Muscle of leg (tissue), 16 donors: ENCODE measurements at places on chromosomes 16 and 17. TPM values are rescaled to one million over a fixed set of nuclear protein-coding genes. Genes with fewer than 3 reads are reported as not detected.

ARHGDIG gene
- total RNA-seq: 1.0 TPM

OR3A3 gene
- not detected for total RNA-seq

DNAI2 gene
- 0.09 TPM for total RNA-seq

DNAAF8 gene
- 0.66 TPM for total RNA-seq

DEXI gene
- total RNA-seq: 50.4 TPM

ZNF423 gene
- total RNA-seq: 15.8 TPM

SLC12A3 gene
- total RNA-seq: 0.04 TPM

RNF166 gene
- total RNA-seq: 17.6 TPM

SLC16A5 gene
- 4.4 TPM for total RNA-seq

CDR2 gene
- 15.3 TPM for total RNA-seq

KLHL10 gene
- total RNA-seq: 0.09 TPM

HASPIN gene
- total RNA-seq: 4.3 TPM

PRSS22 gene
- not detected for total RNA-seq

RPH3AL gene
- total RNA-seq: 6.1 TPM

KCNG4 gene
- under 0.01 TPM for total RNA-seq

RSPRY1 gene
- total RNA-seq: 30.1 TPM

BORCS6 gene
- 5.7 TPM for total RNA-seq

VASN gene
- 24.9 TPM for total RNA-seq

HAS3 gene
- total RNA-seq: 0.58 TPM

TMEM92 gene
- 0.35 TPM for total RNA-seq

PERCC1 gene
- 0.13 TPM for total RNA-seq

PHOSPHO1 gene
- total RNA-seq: 7.5 TPM

NPTX1 gene
- 0.13 TPM for total RNA-seq

CAPNS2 gene
- 0.62 TPM for total RNA-seq

RAB11FIP4 gene
- total RNA-seq: 0.89 TPM

ADAD2 gene
- total RNA-seq: 0.40 TPM

PRR11 gene
- total RNA-seq: 4.2 TPM

DUS1L gene
- total RNA-seq: 43.6 TPM

TAT gene
- 0.04 TPM for total RNA-seq

RAMP2 gene
- total RNA-seq: 35.9 TPM

CCT6B gene
- total RNA-seq: 2.4 TPM

TRPV3 gene
- total RNA-seq: 1.2 TPM

CSHL1 gene
- total RNA-seq: 0.27 TPM

KRT36 gene
- total RNA-seq: not detected

CA10 gene
- 3.3 TPM for total RNA-seq

GP1BA gene
- total RNA-seq: 0.04 TPM

KRT33B gene
- total RNA-seq: 0.09 TPM

TP53TG3 gene
- total RNA-seq: not detected

SMARCE1 gene
- 93.2 TPM for total RNA-seq
